ENCODE measurements at places on chromosomes 6 and 20.

DNA sequence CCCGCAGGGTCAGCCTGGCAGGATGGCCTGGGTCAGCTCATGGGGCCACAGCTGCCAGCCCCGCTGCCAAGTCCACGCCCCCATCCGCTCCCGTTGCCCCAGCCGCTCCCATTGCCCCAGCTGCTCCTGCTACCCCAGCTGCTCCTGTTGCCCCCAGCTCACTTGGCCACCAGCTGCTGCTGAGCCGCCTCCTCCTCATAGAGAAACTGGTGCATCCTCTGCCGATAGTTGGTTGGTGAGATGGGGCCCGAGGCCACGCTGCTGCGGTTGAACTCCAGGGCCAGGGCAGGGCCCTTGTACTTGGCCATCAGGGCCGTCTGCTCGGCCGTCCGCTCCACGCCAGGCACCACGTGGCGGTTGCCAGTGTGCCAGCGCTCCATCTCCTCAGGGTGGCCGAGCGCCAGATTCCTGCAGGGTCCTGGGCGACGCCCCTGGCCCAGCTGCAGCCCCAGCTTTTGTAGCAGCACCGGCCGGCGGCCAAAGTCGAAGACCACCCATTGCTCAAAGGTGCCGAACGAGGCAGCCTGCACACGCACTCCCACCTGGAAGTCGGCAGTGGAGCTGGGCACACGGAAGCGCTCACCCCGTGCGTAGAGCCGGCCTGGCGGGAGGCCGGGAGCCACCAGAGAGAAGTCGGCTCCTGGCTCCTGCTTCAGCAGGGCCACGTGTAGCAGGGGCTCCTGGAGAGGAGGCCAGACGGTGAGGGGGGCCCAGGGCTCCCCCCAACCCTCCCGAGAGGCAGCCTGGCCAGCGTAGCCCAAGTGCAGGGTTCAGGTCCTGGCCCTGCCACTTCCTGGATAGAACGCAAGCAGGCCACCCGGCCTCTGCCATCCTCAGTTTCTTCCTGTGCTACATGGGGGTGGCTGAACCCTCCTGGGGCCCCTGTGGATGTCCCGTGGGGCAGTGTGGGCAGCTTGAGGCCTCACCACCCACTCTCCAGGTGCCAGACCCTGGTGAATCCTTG, 4.8 kb downstream of the HELZ2 start:
- DNase-seq = no peak

DNA sequence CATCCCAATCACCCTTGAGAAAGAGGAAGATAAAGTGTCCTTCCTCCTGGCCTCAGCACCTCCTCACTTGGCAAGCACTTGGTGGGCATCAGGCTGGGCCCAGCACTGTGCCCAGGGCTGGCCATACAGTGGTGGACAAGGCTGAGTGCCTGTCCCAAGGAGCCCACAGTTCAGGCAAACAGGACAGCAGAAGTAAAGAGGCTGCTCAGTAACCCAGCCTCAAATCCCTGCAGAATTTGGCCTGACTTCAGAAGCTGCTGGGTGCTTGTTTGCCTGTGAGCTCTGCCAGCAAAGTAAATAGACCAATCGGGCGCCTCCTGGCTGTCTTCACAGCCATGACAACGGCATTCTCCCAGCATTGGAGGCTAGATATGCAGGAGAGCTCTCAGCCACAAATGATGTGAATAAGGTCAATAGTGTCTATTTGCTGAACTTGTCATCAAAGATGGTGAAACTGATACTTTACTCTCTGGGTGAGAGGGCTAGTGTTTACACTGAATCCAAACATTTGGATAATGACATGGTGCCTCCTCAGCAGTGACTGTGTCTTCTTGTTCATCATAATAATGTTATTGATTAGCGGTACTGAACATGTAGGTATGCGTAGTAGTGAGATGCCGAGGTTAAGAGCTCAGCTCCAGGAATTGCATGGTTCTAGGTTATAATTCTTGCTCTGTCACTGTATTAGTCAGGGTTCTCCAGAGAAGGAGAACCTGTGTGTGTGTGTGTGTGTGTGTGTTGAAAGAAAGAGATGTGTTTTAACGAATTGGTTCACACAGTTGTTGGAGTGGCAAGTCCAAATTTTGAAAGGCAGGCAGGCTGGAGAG, 36.9 kb upstream of the FANCE start:
- no peak for DNase-seq

DNA sequence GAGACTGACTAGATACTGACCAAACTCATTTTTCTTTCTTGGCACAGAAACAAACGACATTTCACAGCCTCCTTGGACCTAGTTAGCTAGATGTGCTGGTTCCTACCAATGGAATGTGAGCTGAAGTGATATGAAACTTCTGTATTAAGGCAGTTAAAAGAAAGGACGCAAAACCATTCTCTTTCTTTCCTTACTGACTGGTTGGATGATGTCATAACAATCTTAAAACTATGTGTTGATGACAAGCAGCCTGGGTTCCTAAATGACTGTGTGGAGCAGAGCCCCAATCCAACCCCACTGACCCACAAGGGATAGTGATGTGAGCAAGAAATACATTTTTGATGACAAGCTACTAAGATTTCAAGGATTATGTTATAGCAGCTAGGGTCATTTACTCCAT, 35.6 kb downstream of the CEP162 start:
- no peak for DNase-seq

DNA sequence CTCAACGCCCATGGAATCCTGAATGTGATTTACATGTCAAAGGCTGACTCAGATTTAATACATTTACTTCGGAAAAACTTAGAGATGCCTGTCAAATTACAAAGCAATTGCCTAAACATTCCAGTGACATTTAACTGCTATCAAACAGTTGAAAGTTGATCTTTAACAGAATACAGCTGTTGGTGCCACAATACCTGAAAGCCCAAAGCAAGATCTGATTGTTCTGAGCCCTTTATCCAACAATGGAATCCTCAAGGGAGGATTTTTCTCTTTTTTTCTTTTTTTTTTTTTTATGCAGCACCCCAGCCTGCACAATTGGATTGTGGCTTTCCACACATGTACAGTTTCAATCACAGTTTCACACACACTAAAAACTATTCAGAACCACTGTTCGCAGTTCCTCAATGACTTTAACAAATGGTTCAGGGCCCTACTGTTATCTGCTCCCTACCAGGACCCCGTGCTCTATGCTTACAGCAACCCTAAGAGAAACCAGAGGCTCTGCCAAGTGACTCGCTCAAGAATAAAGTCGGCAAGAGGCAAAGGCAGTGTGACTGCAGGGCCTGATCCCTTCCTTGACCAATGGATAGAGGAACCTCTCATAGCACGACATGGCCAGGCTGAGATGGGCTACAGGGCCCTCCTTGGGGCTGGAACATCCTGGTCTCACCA, 33.3 kb downstream of the EPB41L2 start:
- DNase-seq = no peak

DNA sequence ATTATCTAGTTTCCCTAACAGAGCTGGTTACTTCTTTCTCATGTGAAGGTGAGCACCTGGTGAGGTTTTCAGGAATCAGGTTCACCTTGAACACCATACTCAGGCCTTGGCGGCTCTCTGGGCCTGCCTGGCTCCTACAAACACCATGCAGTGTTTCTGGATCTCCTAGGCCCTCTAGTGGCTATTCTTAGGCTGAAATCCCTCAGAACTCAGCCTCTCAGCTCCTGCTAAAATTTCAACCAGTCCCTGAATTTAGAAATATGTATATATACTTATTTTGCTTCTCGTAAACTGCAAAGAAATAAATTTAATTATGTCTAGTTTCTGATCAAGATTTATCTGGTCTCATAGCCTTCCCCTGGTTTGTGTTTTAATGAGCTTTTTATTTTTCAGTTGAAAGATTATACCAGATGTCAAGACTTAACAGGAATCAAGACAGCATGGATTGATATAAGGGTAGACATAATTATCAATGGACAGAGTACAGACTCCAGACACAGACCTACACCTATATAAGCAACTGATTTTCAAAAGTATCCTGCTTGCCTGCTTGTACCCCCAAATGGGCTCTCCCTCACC, 55.9 kb downstream of the ANKEF1 start:
- no peak for DNase-seq

DNA sequence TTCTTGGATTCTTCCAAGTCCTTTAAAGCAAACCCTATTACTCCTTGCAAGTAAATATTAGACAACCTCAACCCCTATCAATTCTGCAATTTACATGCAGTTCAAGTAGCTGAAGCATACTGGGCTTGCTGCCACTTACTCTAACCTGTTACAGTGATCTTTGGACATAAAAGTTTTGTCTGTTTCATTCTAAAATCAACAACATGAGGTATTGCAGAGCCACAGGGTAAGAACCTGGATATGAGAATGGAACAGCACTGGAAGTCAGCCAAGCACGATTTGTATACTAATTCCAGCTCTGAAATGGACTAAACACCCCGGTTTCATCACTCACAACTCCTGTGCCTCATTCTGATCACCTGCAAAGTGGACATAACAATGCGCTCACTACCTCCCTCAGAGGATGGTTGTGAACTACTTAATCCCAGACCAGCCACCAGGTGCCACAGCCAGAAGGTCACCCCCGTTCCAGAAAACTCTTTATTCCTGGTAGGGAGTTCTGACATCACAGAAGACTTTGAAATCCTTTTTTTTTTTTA, 270.0 kb downstream of the ADGB start:
- no peak for DNase-seq

- no peak for DNase-seq
Measured at GRCh38 chr6:144310765-144311164, 25.6 kb downstream of the UTRN start.

DNA sequence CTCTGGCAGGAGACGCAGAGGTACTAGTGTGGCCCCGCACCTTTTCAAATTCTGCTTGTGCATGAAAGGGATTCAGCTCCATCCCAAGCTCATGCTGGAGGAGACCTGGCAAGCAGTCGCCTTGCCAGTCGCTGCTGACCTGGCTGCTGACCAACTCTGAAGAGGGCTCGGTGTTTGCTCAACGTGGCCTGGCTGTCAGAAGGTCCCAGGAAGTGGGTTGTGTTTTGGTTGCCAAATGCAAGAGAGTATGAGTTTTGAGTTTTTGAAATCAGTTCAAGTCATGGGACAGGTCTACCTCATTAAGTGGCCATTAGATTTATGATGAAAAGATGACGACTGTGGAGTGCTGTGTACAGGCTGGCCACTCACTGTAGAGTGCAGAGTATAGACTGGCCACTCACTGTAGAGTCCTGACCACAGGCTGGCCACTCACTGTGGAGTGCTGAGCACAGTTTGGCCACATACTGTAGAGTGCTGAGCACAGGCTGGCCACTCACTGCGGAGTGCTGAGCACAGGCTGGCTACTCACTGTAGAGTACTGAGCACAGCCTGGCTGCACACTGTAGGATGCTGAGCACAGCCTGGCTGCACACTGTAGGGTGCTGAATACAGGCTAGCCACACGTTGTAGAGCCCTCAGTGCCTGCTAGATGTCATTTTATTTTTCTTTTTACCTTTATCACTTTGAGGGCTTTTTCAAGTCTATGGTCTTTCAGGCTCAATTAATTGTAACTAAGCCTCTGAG, 193.9 kb downstream of the ZNF217 start:
- DNase-seq = no peak

- no peak for DNase-seq
Measured at GRCh38 chr6:105767541-105767940, 318.6 kb upstream of the PRDM1 start.

- DNase-seq = no peak
Measured at GRCh38 chr6:13924949-13925881, at the start of gene RNF182. RNF182 (plus strand) TSS chr6:13924952; CDS start chr6:13977120, 52,168 bp downstream.

DNA sequence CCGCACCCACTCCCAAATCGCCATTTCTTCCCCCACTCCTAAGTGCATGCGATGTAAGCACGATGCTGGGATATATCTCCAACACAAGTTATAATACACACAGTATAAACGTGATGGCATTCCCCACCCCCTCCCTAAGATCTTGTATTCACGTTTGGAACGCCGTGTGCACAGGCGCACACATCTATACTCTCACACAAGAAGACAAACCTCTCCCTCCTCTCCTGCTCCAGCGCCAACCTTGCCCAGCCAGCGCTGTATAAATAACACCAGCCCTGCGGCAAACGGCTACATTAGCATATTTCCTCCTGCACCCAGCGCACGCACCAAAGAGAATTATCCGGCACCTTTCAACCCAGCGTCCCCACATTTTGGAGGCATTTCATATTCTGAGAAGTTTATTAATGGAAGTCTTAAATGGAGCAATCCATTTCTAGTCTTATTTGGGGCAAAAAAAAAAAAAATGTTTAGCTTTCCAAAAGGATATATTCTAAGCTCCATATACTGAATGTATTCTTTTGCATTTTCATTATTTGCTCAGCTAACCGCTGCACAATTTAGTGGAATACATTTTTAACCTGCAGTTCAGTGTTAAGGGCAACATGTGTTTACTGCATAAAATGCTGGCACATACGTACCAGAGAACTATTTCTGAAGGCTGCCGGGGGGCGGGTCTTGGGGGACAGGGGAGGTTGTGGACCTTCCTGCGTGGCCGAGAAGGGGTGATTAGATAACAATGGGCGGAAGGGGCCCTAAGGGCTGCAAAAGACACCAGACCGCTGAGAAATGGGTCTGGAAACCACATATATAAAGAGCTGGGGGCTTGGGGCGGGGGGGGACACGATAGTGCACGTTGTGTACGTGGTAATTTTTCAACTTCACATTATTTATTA, 1.1 kb upstream of the SLC22A23 start:
- DNase-seq = no peak

GRCh38 chr20:50580016-50580747, 70.0 kb downstream of the PTPN1 start:
- DNase-seq = peak; percentile 42
